ENCODE measurements at places on chromosomes 4 and X. TPM values are rescaled to one million over a fixed set of nuclear protein-coding genes. Genes with fewer than 3 reads are reported as not detected.

The PAGE1 gene
- total RNA-seq, result not detected

The NEIL3 gene
- 0.35 TPM for total RNA-seq

The NAP1L2 gene
- 0.80 TPM for total RNA-seq

- H3K36me3 ChIP-seq, result no peaks in the 10 kb centered on the region
- H3K4me1 ChIP-seq, result peaks cover 4% of the 10 kb centered on the region
- no peak overlapping the region for H3K27ac ChIP-seq
- H3K27me3 ChIP-seq, result peaks cover 2% of the 10 kb centered on the region
- no peak overlapping the region for H3K4me3 ChIP-seq
Observed at GRCh38 chr4:54187148-54187547, 41.9 kb upstream of the PDGFRA start.

DNA sequence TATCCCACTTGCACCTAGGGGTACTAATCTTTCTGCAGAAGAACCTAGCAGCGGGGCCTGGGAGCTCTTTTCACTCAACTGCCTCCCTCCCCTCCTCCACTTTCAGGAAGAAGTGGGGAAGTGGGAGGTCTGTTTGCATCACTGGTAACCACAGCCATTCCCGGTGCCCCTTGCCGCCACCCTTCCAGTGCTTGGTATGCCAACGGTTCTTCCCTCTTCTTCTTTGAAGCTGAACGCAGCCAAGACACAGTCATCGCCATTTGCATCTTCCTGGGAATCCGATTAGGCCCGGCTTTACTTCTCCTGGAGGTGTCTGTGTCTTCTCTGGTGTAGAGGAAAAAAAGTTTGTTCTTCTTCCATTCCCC lies 47.2 kb upstream of the RBPJ start:
- H3K4me3 ChIP-seq, result no peak overlapping the region
- no peak for DNase-seq
- no peaks in the 10 kb centered on the region for H3K36me3 ChIP-seq
- no peaks in the 10 kb centered on the region for H3K4me1 ChIP-seq
- peaks cover 5% of the 10 kb centered on the region for H3K27me3 ChIP-seq

- H3K27me3 ChIP-seq, result no peaks in the 10 kb centered on the region
- H3K4me3 ChIP-seq, result no peak overlapping the region
- no peak overlapping the region for H3K27ac ChIP-seq
- peaks cover 3% of the 10 kb centered on the region for H3K4me1 ChIP-seq
- no peak for DNase-seq
Observed at GRCh38 chr4:14446311-14446710, 556.0 kb upstream of the CPEB2 start.

GRCh38 chr4:306551-306961 lies 1.3 kb upstream of the ZNF732 start:
- H3K27me3 ChIP-seq, result peaks cover 5% of the 10 kb centered on the region
- no peak overlapping the region for H3K4me3 ChIP-seq
- peaks cover 13% of the 10 kb centered on the region for H3K36me3 ChIP-seq

- no peaks in the 10 kb centered on the region for H3K36me3 ChIP-seq
- H3K4me3 ChIP-seq, result no peak overlapping the region
- H3K27ac ChIP-seq, result no peak overlapping the region
- no peaks in the 10 kb centered on the region for H3K4me1 ChIP-seq
- H3K27me3 ChIP-seq, result peaks cover 18% of the 10 kb centered on the region
Observed at GRCh38 chr4:129232589-129233337, 136.8 kb downstream of the C4orf33 start.

Measured in activated B cell treated with CpG ODN at 0.5 μM for 24 hours (primary cell).